GM12891 (cell line): ENCODE measurements at places on chromosomes 13 and 19.
A peak's percentile ranks its signal among the peaks of the same experiment; 100 is the strongest.

GRCh38 chr13:99379856-99380801 lies 72.9 kb upstream of the GPR183 start:
- no peak for DNase-seq

DNA sequence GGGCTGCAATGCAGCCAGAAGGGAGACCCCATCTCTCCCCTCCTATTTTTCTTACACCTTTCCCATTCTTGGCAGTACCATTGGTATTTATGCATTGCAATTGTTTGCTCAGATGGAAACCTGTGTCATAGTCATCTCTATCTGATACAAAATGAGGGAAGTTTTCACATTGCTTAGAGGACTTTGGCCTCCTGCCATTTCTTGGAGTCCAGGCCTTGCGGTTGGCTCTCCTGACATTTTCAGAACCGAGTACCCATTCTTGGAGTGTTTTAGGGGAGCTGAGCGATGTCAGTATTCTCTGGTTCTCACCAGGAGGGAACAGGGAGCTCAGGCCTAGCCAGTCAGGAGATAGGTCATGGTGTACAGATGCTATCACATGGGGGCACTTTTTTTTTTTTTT lies 1.5 kb downstream of the SIN3B start:
- DNase-seq, result no peak

- DNase-seq, result no peak
These were observed 47.1 kb downstream of the COL4A2 start for GRCh38 chr13:110354123-110354627.

GRCh38 chr13:46097015-46097414 lies 7.8 kb downstream of the CPB2 start:
- no peak for DNase-seq

DNA sequence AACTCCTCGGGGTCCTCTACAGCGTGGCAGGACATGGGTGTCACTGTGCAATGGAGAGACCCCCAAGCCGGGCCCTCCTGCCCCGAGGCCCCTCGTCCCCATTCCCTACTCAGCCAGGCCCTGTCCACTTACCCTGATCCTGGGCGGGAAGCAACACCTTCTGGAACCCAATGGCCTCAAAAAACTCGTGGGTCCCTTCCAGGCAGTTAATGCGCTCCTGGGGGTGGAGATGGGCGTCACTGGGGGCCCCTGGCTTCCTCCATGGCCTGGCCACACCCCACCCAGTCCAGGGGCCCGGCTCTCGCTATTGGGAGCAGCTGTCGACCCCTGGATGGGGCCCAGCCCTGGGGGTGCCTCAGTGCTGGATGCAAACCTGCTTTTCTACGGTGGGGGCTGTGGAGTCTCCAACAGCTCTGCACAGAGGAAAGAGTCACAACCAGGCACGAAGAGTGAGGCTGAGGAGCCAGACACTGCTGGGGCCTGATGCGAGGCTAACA lies 10.8 kb downstream of the UBXN6 start:
- DNase-seq, result peak; percentile 12

GRCh38 chr13:107339209-107339608 lies 771.3 kb upstream of the ARGLU1 start:
- DNase-seq, result no peak

DNA sequence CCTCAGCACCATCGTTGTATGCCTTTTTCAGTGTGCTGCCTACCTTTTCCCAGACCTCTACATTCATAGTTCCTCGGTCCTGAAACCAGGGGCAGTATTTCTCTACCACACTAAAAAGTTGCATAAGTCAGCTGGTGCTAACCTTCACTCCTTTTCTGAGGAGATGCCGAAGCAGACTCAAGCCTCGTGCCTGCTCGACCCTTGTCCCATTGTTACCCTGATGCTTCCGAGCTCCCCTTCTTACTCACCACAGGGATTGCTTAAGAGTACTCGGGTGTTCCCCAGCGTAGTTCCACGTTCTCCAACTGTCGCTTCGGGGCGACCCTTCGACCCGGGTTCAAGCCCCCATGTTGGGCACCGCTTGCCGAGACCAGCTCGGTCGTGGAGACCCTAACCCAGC lies 19.0 kb upstream of the IL17D start:
- no peak for DNase-seq

DNA sequence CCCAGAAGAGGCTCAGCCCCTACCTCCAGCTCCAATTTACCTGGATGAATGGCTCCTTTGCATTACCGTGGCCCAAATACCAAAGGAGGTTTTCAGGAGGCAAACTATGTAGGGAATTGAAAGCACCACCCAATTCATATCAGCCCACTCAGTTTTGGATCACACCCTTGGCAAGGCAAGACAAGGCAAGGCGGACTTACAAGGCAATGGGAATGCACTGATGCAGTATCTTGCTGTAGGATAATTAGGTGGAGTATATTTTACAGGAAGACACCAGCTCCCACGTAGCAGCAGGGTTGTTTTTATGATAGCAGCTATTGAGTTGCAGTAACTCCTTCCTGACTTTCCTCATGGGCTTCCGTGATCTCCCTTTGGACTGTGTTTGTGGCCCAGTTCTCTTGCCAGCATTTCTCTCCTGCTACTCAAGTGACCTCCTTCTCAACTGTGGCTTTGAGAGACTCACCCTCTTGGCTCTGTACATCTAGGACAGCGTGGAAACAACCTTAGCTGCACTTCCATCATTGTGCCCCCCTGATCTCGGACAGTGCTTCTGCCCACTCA lies 935.9 kb downstream of the EFNB2 start:
- no peak for DNase-seq
